Stimulated activated CD4-positive, alpha-beta T cell treated with anti-CD3 and anti-CD28 coated beads, Interleukin-12 subunit alpha, Interleukin-12 subunit beta, amount 100 ng/mL, for 24 hours (primary cell): ENCODE measurements at places on chromosomes 5 and 9.

DNA sequence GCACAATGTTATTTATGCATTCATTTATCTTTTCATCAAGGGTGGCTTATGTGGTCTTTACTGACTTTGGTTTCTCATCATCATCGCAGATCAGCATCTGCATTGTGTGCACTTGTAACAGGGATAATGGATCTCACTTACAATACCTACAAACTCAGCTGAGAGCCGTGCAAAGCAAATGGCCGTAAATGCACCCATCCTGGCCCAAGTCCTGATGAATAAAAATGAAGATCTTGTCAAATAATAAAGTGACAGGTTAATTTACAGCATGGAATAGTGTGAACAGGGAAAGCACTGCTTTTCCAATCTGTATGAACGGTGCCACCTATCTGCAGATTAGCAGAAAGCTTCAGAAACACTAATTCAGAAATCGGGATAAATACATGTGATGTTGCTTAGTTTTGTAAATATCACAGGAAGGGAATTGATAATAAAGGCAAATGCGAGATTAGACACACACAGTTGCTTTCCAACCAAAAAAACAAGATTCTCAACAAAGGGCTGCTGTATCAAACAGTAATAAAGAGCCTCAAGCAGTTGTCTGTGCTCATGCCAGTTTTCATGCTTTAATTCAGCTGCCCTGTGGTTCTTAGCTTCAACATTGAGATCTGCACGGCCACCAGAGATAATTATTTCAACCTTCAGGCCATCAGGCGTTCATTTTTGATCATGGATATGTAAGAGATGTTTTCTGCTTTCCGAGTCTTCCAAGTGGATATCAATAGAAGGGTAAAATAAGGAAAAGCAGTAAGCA is 153.4 kb upstream of the POU5F2 start:
- no peak for DNase-seq

DNA sequence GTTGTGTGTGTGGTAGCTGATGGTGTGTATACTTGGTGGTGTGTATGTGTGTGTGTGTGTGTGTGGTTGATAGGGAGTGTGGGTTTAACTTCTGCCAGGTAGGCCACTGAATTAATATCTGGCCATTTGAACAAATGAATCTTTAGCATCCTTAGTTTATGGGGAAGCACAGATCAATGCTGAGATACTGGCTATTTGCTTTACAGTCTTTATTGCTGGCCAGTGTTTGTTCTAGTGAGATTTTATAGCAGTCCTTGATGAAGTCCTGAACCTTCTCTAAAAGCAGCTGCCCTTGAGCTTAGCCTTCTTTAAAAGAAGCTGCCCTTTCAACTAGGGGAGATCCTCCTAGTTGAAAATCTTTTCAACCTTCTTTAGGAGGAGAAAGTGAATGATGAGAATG is 69.3 kb downstream of the MACIR start:
- DNase-seq: no peak

- no peak for DNase-seq
These were observed 291.4 kb downstream of the ARHGEF28 start for GRCh38 chr5:73917433-73917832.

DNA sequence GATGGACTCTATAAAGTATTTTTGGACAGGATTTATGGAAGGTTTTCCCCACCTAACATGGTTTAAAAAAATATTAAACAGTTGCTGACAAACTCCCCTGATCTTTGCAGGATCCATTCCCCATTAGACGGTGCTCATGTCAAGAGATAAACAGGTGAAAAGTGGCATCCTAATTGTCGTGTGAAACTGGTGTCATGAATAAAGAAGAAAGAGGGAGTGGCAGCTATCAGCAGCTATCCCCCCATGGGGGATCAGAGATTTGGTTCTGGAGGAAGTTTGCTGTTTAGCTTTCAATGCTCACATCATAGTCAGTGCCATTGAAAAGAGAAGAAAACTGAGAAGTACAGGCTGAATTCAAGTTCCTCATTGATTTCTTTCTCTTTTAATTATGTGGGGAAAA is 329.3 kb upstream of the BRINP1 start:
- DNase-seq: no peak

GRCh38 chr9:93731963-93732362 is 155.6 kb downstream of the PHF2 start:
- no peak for DNase-seq

- no peak for DNase-seq
These were observed 65.1 kb upstream of the CCDC152 start for GRCh38 chr5:42691413-42691937.

DNA sequence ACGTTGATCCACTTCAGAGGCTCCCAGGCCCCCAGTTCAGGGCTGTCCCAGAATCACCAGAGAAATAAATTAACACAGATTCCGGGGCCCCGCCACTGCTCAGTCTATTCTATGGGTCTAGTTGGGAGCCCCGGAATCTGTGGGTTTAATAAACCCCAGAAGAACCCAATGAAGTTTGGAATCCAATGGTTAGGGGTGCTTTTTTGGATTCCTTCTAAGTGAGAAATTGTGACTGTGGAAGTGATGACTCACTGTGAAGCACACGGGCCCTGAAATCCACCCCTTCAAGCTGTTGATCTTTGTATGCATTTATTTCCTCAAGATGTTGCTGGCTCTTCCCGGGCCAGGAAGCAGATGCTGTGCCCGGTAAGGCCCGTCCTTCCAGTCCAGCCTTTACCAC is 57.3 kb upstream of the SLC28A3 start:
- no peak for DNase-seq

DNA sequence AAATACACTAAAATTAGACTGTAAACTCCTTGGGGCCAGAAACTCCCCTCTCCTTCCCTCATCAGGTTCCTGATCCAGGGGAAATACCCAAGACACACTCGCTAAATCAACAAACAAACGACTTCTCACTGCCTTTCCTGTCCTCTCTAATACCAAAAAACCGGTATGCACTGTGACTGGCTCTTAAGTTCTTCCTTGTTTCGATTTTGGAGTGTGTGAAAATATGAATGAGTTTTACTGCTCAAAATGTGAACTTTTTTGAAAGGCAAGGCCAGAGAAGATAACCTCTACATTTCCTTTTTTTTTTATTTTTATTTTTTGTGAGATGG is 81.1 kb upstream of the EPB41L4B start:
- DNase-seq: no peak

DNA sequence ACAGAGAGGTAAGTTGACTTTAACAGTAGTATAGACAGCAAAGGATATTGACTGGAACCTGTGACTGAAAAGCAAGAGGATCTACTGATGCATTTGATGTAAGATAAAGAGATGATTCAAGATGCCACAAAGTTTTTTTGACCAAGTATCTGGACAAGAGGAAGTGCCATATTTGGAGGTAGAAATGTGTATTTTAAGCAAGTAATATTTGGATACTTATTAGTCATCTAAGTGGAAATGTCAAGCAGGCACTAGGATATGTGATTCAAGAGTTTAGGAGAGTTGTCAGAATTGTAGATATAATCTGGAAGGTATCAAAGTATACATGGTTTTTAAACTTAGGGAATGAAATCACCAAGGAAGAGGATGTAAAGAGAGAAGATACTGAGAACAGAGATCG is 686.1 kb upstream of the CHD1 start:
- DNase-seq: no peak

DNA sequence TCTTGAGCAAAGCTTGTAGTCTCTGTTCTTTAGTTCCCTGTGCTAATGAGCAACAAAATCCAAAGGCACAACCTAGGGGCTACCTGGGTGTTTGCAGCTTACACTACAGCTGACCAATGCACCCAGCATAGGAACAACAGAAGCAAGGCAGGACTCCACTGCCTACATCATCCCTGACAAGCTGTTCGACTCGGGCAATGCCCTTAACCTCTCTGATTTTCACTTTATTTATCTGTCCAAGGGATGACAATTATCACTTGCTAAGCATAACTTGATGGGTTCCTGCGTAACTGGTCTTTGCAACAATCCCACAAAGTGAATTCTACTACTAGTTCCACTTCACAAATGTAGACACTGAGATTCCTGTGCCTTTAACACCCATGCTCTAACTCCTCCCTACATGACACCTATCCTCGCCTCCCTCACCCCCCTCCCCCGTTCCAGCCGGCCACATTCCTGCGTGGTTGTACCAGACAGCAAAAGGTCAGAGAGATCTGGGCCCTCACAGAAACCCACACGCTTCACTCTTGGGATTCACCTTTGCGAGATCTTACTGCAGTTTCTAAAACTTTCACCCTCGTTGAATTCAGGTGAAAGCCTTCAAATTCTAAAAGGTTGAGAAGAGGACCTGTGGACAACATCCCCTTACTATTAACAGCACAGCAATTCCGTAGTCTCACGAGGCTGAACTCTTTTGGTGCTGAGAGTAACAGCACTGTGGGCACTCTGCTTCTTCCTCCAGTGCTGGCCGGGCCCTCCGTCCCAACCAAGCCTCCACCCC is 995 bp downstream of the IPPK start:
- DNase-seq: peak; percentile 43

GRCh38 chr5:97096191-97096590 is 46.2 kb downstream of the LIX1 start:
- DNase-seq: no peak

GRCh38 chr5:143772621-143773020 is 39.3 kb upstream of the HMHB1 start:
- DNase-seq: no peak

GRCh38 chr5:108801776-108802175 is 54.1 kb downstream of the FER start:
- no peak for DNase-seq

- no peak for DNase-seq
These were observed 72.8 kb upstream of the ANKH start for GRCh38 chr5:14944350-14944739.

- DNase-seq: no peak
These were observed 53.9 kb upstream of the IL17B start for GRCh38 chr5:149432911-149433401.

DNA sequence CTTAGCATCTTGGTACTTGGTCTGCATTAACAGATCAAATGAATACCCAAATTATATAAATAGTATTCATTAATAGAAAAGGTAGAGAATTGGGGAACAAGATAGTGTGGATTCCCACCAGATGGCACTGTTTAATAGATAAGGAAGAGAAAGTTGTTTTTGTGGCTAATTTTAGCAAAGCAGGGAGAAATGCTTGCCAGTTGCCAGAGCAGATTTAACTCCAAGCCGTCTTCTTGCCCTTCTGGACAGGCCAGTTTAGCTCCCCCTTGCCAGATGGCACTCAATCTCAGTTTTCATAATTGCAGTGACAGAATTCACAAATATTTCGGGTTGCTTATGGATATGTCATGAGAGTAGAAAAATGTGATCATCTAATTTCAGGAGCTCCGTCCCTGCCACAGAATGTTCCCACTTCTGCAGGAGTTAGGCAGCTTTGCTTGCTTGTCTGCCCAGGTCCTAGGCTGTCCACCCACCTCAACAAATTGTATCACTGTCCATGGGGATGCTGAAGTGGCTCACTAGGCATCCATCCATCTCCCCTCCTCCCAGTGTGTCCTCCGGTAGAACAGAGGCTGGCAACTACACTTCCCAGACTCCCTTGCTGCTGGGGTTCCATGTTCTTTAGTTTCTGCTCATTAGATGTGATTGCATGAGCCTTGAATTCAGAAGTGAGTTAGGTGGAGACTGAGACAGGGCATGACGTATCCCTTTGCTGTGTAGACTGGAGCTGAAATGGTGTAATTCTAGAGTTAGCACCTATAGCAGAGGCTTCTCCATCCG is 11.8 kb upstream of the HEXB start:
- DNase-seq: no peak

DNA sequence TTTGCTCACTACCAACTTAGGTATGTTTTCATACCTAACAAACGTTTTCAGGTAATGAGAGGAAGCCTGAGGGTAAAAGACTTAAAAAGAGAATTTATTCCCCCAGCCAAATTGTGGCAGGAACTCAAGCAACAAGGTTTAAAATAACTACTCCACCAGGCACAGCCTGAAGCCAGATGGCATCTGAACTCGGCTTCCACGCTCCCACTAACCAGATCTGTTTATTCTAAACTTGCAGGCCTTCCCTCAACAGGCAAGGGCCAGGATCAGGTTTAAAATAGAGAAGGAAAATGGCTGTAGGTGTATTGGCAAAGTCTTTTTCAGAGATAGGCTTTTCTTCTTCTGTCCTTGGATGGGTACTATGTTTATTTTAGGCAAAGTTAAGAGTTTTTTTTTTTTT is 89.4 kb downstream of the OTULIN start:
- DNase-seq: no peak

GRCh38 chr9:135083831-135084230 is 3.6 kb upstream of the OLFM1 start:
- no peak for DNase-seq

GRCh38 chr9:5910413-5911057 is 19.8 kb downstream of the MLANA start:
- DNase-seq: peak; percentile 15

- DNase-seq: no peak
These were observed 145.8 kb upstream of the TUT7 start for GRCh38 chr9:86500031-86500430.

DNA sequence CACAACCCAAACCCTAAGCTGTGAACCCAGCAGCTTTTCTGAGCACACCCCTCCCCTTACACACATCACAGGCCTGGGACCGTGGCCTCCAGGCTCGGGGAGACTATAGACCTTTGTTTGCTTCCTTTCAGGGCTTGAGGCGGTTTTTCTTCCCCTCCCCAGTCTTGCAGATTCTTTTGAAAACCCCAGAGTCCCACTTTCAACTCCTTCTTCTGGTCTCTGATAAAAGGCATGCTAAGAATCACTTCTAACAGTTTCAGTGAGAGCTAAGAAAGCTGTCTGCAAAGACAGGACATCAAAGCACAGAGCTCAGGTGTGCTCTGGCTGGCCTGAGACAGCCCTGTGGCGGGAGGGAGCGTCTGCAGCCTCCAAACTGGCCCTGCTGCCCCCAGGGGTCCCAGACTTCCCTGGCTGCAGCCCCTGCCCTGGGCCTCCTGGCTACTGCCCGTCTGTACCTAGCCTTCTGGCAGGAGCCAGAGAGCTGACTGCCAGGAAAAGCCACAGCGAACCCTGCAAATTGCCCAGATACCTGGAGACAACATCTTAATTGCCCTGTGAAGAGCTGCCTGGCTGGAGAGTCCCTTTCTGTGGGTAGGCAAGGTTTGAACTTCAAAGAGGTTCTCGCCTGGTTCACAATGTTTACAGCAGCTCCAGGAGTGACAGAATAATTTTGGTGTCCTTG is 138.9 kb downstream of the GADD45G start:
- DNase-seq: no peak
